Activated T-cell treated with anti-CD3 and anti-CD28 coated beads, Interleukin-2, amount 50 U/mL, for 1 hour (primary cell): ENCODE measurements at places on chromosomes 3 and 15.

DNA sequence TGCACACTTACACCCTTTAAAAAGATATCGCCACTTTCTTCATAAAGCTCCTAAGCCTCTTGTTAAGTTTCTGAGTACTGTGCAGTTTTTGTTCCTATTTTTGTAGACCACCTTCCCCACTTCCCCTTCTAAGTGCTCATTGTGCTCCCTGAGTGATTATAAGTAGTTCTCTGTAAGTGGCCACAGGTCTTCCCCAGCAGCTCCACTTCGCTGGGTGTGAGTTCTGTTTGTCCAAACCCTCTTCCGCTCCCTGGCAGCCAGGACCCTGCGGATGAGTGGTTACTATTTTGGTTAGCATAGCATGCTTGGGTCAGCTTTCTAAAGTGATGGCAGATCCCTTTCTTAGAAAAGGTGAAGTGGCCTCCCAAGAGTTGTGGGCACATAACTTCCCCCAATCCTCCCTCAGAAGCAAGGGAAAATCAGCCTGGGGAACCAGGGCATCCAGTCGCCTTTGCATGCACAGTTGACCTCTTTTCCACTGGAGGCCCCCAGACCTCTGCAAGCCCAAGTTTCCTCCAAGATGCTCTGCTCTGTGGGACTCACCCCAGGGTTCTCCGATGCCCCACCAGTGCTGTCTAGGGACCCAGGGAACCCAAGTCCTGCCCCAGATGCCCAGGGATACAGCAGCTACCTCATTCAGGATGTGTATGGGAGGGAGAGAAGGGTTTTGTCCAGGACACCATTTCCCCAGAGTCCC, 69.6 kb downstream of the ATP10A start:
- no peak for DNase-seq

DNA sequence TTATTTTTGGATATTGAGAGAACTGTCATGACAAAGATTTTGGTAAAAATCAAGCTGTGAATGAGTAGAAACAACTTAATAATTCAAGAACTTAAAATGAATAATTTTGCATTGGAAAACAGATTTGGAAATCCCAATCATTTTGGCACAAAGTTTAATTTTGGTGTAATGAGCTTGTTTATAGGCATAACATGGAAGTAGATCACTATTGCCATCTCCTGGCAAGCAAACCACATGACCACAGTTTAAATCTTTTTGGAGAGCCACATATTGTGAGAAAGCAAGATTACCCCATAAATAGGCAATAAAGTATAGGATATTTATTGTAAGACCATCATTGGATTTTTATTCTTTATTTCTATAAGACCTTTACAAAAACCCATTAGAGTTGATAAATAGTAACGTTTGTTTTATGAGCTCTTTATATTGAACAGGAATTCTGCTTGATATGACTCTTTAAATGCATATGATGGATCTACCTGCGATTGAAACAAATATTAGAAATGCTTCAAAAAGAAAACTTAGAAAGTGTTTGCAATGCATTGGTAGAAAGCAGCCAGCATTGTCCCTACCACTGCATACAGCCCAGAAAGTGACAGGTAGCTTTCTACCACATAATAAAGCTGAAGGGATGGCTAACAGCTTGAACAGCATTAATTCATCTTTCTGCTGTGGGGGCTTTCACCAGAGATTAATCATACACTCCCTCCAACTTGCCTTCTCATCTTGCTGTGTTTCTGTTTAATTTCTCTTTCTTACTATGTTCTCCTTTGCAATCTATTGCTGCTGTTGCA, 766.8 kb downstream of the TBL1XR1 start:
- no peak for DNase-seq

DNA sequence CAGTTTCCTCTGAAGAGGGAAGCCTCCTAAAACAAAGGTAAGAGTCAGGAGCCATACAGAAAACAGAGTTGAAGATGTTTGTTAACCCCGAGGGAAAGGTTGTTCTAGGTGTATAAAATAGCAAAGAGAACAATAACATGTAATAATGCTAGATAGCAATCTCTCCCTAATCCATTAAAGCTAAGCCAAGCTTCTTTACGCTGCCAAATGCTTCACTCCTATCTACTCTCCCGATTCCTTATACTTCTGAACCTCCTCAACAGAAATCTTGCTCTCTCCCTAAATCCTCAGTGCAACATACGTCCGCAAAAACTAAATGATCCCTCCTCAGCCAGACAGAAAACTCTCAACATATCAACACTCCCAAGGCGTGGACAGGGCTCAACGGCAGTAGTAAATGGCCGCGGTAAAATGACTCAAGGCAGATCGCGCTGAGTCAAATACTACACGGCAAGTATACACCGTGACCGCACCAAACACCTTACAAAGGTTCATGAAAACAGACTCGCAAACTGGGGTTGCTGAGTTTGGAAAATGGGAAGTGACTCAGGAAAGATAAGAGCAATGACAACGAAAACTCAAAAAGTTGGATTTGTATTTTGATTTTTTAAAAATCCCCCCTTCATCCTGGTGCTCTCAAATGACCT, 682 bp downstream of the CLDND1 start:
- peak; percentile 55 for DNase-seq

DNA sequence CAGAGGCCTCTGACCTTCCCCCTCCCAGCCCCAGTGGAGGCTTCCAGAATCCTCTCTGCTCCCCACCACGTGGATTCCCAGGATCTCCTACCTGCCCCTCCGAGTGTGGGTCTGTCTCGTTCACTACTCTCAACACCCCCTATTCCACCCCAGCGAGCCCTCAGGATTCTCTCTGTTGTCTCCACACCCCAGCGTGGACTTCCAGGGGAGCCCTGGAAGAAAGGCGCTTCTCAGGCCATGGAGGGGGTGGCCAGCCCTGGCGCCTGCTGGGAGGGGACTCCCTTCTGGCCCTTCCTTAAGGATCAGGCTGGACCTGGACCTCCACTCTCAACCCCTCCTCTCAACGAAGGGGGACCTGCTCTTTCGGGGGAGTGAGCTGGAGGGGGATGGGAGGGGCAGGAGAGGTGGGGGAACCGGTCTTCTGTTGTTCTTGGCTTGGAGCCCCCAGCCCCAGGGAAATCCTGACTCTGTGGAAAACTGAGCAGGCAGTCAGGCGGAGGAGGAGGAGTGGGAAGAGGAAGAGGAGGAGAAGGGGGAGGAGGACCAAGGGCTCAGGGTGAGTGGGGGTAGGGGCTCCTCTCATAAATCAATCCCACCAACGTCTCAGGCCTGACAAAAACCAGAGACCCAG, 32.9 kb downstream of the EPHB3 start:
- no peak for DNase-seq

GRCh38 chr15:47186075-47186474, 531.2 kb upstream of the SEMA6D start:
- DNase-seq: no peak

GRCh38 chr3:168952551-168952950, 711.0 kb downstream of the MECOM start:
- no peak for DNase-seq

- no peak for DNase-seq
These were observed 43.9 kb downstream of the NSMCE3 start for GRCh38 chr15:29225534-29226234.

- DNase-seq: no peak
These were observed 24.5 kb downstream of the QTRT2 start for GRCh38 chr3:114081037-114081436.

DNA sequence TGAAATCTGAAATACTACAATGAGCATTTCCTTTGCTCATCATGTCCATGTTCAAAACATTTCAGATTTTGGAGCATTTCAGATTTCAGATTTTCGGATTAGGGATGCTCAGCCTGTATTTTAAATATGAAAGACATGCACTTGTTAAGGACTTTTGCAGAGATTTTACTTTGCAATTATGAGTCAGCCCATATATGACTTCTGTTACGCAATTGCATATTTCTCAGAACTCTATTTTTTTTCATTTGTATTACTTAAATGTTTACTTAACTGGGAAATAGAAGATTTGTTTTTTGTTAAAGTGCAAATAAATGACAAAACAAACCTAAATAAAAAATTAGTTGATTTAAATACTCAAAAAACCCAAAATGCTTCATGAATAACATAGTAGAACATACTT, 376.2 kb downstream of the ZBTB20 start:
- DNase-seq: no peak

GRCh38 chr3:110849064-110849463, 222.6 kb upstream of the NECTIN3 start:
- DNase-seq: no peak

DNA sequence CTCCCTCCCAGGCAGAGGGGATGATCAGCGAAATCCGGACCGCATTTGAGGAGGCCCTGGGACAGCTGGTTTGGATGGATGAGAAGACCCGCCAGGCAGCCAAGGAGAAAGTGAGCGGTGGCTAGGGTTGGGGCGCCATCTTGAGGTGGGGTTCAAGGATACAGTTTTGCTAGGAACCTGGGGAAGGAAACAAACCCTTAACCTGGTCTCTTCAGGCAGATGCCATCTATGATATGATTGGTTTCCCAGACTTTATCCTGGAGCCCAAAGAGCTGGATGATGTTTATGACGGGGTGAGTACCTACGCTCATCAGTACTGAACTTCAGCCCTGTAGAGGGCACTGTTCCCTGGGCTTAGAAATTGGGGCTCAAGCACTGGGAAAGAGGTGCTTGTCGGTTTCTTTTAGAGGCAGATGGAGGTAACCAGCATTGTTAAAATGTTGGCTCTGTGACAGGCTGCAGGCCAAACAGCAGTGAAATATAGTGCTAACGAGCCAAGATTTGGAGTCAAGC, 9.6 kb upstream of the PSMD2 start:
- peak; percentile 63 for DNase-seq

DNA sequence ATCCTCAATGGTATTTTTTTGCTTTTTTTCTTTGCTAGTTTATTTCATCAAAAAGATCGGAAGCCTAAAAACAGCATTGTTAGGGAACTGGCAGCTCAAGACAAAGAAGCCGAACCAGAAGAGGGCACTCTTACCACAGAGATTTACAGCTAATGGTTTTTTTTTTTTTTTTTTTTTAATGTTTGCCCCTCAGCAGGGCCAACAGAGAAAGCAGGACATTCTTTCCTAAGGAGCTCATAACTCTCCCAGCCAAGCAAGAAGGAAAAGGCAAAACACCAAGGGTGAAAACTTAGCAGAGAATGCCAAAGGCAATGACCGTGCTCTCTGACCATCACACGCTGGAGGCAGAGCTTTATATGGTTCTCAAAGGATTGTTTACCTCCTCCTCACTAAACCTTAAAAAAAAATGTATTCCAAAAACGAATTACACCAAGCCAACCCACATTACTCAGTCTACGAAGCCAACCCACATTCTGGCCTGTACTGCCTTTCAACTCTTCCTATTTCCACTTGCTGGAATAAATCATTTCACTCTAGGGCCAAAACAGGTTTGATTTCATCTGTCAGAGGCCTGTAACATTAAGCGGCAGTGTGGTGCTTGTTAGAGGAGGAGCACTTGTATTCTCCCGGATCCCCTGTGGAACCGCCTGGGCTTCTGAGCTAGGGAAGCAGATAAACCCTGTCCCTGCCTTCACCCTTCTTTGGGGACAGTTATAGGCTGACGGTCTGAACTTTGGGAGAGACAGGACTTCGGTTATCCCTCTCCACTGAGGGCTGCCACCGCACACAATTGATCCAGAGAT, 35.6 kb upstream of the GYG1 start:
- no peak for DNase-seq

DNA sequence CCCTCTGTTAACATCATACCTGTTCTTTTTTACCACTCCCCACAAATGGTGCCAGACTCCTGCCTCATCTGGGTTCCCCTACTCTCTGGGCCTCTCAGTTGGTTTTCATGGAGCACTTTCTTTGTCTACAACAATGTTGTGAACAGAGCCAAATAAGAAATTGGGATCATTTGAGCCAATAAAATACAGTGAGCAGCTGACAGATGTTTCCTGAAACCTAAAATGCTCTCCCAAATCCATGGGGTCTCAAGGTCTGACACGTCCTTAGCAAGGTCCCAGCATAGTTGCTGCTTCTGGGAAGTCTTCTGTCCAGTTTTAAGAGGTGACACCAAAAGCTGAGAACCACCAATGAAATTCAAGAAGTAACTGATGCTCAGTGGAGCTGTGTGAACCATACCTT, 1.7 kb downstream of the NMNAT3 start:
- DNase-seq: no peak

- DNase-seq: no peak
These were observed 279.7 kb downstream of the MECOM start for GRCh38 chr3:169383770-169384169.

- no peak for DNase-seq
These were observed 54.7 kb downstream of the NR2F2 start for GRCh38 chr15:96385195-96385594.

DNA sequence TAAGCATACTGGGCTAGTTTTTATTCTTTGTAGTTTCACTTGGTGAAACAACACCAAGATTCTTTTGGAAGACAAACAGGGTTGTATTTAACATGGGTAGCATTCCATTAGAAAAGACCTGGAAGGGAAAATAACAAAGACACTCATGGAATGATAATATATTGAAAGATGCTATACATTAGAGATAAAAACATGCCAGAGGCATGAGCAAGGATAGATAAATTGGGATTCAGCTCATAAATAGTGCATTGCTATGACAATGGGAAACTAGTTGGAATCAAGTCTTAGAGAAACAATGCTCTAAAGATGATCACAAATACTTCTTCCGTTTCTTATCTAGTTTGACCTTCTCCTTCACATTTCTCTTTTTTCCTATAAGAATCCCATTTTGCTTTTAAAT, 677.4 kb downstream of the ZNF385D start:
- DNase-seq: no peak

DNA sequence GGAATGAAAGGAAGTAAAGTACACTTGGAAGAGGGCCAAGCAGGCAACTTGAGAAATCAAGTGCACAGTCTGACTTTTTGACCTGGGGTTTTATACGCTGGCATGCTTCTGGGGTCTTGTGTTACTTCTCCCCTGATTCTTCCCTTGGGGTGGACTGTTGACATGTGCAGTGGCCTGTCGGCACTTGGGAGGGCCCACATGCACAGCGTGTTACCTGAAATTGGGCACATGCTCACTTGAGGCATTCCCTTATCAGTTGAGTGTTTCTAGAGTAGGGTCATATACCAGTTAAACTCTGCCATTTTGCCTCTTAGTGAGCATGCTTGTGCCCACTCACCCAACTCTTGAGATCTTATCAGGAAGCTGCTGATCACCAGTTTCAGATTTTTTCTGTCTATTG, 329.1 kb upstream of the SOX2 start:
- DNase-seq: no peak

- DNase-seq: no peak
These were observed 269.7 kb upstream of the ATP10A start for GRCh38 chr15:26132811-26133210.

GRCh38 chr15:29815000-29815710, 7.1 kb downstream of the TJP1 start:
- no peak for DNase-seq

DNA sequence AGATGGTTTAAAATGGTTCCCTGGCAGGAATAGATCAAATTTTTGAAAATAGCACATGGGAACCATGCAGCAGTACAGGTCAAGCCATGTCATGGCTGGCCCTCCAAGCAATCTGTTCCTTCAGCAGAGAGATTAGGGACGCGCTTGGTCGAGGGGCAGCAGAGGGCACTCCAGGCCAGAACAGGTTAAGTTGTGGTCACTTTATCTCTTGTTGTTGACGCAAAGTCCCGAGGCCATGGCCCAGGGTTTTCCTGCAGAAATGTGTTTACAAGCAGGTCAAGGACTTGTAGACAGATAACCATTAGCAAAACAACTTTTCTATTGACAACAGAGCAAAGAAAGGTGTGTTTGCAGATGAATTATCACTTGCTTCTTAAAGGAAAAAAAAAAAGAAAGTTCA, 570.0 kb upstream of the NR2F2 start:
- DNase-seq: no peak

- no peak for DNase-seq
These were observed 1031.8 kb upstream of the NR2F2 start for GRCh38 chr15:95298729-95299128.
